ENCODE measurements at places on chromosomes 7 and 10.
A peak's percentile ranks its signal among the peaks of the same experiment; 100 is the strongest.

GRCh38 chr7:106731646-106732444 is 70.9 kb upstream of the CCDC71L start:
- DNase-seq, result no peak

DNA sequence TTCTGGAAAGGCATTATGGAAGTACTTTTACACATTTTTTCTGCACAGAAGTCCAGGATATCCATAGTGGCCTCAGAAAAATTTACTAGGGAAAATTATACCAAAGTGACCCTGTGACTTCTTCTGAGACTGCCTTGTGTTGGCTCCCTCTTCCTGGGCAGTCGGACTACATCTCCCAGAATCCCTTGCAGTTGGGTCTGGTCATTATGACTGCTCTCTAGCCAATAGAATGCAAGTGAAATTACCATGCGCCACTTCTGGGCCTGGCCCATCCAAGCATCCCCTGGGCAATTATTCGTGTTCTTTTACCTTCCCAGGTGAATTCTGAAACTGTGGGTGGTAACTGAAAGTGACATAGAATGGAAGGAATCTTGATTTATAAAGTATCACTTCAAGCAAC is 430.9 kb downstream of the ACTR3B start:
- peak; percentile 46 for DNase-seq

DNA sequence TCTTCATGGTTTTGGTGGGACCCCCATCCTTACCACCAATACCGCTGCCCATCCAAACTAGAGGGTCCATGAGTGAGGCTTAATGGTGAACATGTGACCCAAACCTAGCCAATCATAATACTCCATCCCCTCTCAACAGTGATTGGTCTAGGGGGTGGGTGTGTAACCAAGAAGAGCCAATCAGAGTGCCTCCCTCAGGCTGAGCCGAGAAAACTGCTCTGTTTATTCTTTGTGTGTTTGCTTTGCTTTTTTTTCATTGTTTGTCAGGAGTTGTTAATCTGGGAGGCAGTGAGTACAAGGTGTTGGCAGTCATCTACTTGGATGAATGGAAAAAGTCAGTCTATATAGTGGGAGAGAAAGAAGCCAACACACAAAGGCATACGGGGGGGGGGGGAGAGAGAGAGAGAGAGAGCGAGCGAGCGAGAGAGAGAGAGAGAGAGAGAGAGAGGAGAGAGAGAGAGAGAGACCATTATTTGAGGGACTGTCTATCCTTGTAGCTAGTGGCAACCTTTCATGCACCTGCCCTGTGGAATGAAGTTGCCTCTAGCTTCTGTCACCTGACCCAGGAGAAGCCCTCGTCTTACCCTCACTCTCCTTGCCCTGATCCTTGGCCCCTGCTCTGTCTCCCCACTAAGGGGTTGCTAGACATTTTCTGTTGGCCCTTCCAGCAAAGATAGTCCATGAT is 441.7 kb downstream of the TYW1 start:
- DNase-seq, result no peak

DNA sequence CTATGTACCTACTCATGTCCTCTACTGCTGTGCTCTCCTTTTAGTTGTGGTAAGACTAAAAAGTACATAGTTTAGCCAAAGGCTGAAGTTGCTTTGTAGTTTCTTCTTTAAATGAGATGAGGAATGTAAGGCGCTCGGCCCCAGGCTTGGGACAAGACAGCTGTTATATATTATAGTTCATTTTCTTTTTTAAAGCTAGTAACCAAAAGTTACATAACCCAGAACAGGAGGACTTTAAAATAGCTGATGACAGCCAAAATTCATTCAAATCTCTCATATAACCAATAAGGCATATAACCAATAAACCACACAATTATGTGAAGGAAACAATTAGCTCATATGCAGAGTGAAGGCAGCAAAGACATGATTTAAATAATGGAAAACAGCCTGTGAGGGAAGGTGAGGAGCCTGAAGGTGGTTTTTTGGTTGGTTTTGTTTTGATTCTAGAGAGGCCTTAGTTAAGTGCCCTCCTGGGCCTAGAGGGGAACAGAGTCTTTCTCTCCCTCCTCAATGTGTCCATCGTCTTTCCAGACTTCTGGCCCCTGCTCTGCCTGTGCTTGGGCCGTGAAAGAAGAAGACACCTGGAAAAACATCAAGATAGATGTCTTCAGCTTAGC is 35.8 kb downstream of the SLC26A4 start:
- no peak for DNase-seq

- DNase-seq, result no peak
These were observed 18.0 kb downstream of the SPAG6 start for GRCh38 chr10:22363305-22363704.

- no peak for DNase-seq
These were observed 336.2 kb downstream of the LHFPL3 start for GRCh38 chr7:104664648-104665047.

DNA sequence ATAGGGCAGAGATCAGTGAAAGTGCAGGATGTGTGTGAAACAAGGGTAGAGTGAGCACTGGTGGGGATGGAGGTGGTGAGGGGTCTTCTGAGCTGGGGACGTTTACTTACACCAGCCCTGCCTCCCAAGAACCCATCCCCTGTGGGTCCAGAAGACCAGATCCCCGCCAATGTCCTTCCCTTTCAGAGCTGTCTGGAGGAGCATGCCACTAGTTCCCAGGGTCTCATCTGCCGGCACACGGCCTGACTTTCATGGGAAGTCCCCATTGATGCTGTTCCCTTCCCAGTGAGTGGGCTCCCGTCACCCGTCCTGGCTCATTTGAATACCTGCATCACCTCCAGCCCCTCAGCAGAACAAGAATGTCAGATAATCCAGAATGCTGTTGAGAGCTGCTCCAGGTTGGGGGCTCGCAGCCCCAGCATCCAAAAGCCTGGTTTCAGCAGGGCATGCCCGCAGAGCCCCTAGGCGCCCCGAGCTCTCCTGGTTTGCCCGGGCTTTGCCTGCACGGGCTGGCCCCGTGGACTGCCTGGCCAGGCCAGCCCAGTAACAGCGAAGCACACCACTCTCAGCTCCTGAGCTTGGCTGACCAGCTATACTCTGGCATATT is 246.7 kb downstream of the MGMT start:
- no peak for DNase-seq

DNA sequence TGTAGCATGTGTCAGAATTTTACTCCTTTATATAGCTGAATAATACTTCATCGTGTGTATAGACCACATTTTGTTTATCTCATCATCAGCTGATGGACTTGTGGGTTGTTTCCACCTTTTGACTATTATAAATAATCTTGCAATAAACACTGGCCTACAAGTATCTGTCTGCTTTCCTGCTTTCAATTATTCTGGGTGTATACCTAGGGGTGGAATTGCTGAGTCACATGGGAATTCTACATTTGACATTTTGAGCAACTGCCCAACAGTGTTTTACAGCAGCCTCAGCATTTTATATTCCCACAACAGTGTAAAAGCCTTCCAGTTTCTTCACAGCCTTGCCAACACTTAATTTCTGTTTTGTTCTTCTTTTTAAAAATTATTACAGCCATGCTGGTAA is 200.3 kb upstream of the PRSS1 start:
- DNase-seq, result no peak

DNA sequence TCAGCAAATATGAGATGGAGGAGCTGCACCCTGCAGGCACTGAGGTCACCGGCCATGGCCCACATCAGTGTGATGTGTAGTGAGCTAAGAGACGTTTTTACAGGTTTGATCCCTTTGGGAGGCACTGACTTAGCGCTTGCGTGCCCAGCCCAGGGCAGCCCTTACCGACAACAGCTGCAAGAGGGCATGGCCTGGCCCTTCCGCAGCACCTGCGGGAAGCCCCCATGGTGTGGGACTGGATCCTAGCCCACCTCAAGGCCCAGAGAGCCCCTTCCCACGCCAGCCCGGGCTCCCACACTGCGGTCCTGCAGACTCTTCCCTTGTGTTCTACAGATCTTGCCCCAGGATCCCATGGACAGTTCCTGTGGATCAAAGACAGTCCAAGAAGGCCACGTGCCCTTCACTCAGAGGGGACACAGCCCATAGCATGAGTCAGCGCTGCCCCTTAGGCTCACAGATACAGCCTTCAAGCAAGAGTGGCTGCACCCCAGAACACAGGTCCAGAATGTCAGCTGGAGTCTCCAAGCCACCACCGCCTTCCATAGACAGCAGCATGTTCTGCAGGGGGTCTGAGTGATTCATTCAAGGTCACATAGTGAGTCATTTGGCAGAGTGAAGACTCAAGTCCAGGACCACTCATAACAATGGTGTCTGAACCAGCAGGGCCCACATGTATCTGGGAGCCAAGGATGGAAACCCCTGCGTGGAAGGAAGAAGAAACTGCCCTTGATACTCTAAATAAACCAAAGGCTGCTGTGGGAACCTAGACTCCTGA is 25.4 kb downstream of the TLL2 start:
- DNase-seq, result no peak

DNA sequence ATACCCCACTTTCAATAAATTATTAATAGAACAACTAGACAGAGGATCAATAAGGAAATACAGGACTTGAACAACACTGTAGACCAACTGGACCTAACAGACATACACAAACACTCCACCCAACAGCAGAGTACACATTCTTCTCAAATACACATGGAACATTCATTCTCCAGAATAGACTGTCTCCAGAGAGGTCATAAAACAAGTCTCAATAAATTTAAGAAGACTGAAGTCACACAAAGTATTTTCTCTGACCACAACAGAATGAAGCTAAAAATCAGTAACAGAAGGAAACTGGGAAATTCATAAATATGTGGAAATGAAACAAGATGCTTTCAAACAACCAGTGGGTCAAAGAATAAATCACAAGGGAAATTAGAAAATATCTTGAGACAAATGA is 119.8 kb downstream of the SMURF1 start:
- DNase-seq, result no peak

DNA sequence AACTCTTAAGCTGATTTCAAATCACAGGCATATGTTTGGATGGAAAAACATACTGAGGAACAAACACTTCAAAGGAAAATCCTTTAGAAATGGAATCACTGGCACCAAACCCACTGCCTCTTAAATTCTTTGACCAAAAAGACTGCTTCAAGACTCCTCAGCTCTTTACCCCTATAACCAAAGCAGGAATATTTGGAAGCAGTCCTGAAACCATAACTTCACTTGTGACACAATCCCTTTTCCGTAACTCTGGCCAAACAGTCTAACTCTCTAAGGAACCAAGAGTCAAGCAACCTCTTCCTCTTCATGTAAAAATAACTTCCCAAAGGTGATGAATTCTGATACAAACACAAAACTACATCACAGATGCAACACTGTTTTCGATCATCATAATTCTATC is 104.3 kb downstream of the MTERF1 start:
- DNase-seq, result no peak

DNA sequence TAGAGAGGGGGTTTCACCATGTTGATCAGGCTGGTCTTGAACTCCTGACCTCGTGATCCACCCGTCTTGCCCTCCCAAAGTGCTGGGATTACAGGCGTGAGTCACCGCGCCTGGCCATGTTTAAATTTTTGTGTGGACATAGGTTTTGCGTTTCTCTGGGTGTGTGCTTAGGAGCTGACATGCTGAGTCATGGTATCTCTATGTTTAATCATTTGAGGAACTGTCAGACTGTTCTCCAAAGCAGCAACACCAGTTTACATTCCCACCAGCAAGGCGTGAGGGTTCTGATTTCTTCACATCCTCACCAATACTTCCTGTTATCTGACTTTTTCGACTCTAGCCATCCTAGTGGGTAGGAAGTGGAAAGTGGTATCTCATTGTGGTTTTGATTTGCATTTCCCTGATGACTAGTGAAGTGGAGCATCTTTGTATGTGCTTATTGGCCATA is 153.7 kb downstream of the DNAJB6 start:
- DNase-seq, result no peak

GRCh38 chr7:98238076-98238475 is 14.0 kb downstream of the TECPR1 start:
- peak; percentile 6 for DNase-seq

GRCh38 chr10:18204039-18204835 is 64.0 kb downstream of the CACNB2 start:
- no peak for DNase-seq

DNA sequence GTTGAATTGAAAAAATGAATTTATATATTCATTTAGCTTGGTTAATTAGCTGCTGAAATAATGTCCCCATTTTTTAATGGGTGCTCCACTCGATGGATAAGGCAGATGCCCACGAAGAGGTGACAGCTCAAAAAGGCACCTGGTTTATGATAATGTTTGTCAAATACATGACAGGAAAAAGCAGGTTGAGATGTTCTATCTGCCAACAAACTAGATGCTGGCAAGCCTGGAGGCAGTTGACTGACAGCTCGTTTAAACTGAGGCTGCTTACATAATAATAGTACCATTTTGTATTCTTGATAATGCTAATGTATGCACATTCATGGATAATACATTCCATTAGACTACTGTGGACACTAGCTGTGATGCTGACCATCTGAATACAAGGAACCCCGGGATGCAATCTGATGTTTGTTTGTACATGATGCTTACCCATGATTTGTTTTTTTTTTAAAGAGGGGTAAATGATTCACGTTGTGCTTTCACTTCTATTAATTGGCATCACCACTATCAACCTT is 69.0 kb upstream of the GPR158 start:
- DNase-seq, result no peak

DNA sequence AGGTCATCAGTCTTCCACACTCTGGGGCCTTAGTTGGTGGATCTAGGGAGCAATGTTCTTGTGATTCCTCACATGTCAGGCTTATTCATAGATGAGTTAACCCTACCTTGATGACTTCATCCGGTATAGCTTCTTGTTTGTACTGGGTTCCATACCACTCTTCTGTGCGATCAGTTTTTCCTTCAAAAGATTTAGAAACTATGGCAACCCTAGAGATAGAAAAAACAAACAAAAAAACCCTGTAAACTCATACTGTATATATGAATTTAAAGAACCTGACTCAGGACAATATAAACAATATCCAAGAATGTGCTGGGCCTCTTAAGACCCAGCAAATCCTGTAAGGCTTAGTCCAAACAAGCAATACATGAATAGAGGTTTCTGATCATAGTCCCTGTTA is 83.5 kb downstream of the IDE start:
- no peak for DNase-seq

DNA sequence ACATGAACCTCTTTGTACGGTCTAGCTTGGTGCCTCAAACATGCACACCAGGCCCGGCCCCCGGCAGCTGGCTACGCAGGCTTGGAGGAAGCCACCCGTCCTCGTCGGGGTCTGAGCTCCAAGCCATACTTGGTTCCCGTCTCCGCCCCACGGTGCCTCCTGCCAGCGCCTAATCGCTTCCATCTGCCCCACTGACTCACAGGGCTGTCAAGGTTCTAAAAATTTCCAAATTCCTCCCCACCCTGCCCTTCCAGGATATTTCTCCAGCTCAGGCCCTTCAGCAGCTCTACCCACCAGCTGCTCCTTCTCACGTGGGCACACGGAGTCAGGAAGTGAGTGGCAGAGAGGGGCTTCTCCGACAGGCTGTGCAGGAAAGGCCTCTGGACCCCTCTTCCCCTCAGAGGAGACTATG is 38.8 kb downstream of the TMEM270 start:
- DNase-seq, result no peak

- no peak for DNase-seq
These were observed 25.6 kb downstream of the ADCYAP1R1 start for GRCh38 chr7:31077484-31078362.

- DNase-seq, result no peak
These were observed 84.7 kb downstream of the CREB5 start for GRCh38 chr7:28497009-28497408.

All from D341Med (cell line).